ENCODE measurements at places on chromosomes 3 and 15.

GRCh38 chr15:99348412-99348811, 97.1 kb downstream of the LRRC28 start:
- no peak for DNase-seq

DNA sequence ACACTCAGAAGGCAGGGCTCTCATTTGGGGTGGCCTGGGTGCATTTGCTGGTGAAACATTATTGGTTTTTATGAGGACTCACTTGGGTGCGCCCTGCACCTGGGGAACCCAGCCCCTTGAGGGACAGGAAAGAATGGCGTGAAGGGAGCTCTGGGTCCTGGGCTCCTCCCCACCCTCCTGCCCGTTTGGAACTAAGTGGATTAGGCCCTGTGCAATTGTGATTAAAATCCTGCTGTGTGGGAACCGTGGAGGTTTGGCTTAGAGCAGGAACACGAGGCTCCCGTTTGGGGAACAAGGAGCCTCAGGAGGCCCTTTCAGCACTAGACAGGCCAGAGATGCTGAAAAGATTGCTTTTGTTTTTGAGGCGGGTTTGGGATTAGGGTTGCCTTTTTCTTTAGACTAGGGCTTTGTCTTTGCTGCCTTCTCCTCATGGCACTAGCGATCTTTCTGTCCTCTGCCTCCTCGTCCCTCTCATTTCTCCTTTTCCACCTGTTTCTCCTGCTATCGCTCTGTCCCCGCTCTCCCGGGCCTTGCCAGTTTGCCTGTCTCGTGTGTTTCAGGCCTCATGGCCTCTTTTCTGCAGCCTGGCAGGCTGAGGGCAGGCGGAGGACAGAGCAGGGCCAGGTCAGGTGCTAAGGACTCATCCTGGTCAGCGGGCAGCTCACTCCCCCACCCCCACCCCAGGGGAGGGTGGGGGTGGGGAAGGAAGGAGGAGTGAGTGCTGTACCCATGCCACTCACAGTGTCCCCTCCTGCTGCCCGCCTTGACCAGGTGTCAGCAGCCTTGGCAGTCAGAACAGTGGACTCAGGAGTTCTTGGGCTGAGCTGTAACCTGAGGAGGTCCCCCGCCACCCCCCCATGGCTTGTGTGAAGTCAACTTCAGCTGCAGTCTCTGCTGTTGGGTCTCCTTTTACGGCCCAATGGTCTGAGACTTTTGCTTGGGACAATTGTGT, 8.6 kb downstream of the MAPKAPK3 start:
- DNase-seq, result no peak

GRCh38 chr3:25455441-25456132, 27.5 kb downstream of the RARB start:
- no peak for DNase-seq

GRCh38 chr3:71305231-71306206, 278.0 kb downstream of the FOXP1 start:
- DNase-seq, result peak; percentile 21

Data from breast epithelium (tissue), 4 donors.